Hippocampal formation (tissue), 2 donors: ENCODE measurements at places on chromosomes 7 and 10.

- no peak for DNase-seq
These were observed 95.6 kb downstream of the GPR26 start for GRCh38 chr10:123761666-123762230.

DNA sequence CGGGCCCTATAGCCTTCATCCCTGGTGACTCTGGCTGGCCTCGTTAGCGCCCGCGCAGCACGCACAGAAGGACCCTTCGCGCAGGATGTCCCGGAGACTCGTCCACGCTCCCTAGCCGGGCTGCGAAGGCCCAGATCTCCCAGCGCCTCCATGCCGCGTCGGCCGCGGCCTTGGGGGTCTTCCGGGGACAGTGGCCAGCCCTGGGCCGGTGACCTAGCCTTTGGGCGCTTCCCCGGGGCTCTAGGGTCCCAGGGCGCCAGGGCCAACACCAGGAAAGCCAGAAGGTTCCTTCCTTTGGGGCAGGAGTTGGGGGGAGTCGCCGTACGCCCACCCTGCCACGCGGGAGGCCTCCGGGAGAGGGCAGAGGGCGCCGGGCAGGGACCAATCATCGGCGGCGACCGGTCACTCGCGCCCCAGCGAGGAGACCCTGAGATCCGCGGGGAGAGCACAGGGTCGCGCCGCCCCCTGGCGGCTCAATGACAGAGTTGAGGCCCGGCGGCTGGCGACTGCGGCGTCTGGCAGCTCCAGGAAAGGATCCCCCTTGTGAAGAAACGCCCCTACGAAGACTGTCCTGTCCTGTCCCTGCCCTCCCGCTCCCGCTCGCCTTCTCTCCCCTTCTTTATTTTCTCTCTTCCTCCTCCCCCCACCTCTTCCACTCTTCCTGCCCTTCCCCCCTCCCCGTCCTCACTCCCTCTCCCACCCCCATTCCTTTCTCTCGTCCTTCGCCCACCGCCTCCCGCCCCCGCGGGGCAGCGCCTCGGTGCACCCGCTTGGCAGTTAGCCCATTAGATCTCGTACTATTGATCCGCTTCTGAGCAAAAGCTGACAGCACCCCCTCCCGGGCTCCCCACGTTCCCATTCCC, 62.3 kb upstream of the LBX1 start:
- no peak for DNase-seq

DNA sequence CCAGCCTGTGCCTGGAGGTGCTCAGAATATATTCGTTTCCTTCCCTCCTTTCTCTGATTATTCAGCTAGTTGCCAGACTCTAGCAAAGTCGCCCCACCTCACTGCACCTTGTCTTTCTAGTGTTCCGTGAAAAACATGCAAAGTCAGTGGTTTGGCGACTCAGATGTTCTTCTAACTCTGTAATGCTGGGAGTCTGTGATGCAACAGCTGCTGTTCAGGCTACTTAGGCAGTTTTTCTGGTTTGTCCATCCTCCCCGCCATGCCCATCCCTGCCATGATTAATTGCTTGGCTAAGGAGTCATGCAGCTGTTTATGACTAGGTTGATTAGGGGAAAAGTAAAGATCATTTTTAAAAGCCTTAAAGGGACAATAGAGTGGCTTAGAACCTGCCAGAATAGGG, 99.4 kb downstream of the MTPN start:
- DNase-seq = no peak

GRCh38 chr7:101200862-101201599, at the start of gene MOGAT3:
Gene MOGAT3, minus strand, starts transcription at chr7:101201036. Its CDS starts 182 bp downstream, at chr7:101200854.
- DNase-seq = no peak

GRCh38 chr7:87113077-87113476, 39.2 kb upstream of the DMTF1 start:
- DNase-seq = no peak

- no peak for DNase-seq
These were observed 14.0 kb downstream of the WNT2 start for GRCh38 chr7:117308891-117309290.

DNA sequence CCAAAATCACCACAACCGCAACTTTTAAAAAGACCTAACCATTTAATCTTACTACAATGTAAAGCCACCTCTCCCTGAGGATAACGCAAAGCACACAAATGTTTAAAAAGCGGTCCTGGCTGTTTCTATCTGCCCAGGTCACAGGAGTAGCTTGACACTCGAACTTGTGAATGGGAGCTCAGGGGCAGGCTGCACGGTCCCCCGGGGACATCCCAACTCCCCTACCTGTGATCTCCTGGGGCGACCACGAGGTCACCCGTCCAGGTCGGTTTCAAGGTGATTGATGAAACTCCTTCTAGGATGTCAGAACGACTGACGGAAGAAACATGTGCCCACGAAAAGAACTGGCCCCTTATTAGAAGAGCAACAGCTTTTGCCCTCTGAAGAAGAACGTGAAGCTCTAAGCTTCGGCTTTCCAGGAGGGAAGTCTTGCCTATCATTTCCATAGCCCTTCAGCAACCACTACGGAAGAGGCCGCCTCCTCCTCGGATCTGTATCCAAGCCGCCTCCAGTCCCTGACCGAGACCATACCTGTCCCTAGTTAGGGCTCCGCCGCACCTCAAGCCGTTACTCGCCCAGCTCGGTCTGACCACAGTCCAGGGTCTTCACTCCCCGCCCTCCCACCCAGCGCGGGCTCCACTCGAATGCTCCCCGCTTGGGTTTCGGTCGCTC, 459 bp downstream of the CYCS start:
- DNase-seq = no peak

GRCh38 chr7:134366481-134366880, 49.8 kb upstream of the SLC35B4 start:
- no peak for DNase-seq

DNA sequence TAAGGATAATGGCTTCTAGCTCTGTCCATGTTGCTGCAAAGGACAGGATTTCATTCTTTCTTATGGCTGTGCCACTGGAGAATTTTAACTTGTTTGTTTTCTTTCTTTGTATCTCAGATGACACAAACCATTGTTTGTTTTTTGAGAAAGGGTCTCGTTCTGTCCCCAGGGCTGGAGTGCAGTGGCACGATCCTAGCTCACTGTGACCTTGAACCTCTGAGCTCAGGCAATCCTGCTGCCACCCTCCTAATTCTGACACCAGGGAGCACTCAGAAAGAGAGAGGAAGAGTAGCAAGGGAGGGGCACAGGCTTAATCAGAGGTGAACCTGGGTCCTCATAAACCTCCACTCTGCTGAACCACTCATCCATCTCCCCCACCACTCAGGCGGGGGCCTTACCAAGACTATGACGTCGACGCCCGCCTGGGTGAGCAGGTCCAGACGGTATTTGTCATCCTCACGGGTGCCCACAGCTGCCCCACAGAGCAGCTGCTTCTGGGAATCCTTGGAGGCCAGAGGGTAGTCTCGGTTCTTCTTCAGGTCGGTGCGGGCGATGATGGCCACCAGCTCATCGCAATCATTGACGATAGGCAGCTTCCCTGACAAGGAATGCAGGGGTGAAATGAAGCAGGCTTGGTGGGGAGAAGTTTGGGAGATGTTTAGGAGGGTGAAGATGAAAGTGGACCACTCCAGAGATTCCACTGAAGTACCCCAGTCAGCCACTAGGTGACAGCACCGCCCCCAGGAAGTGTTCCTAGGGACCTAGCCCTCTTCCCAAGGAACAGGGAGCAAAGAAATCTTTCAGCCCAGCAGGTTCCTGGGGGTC, 11.6 kb downstream of the IMPDH1 start:
- DNase-seq = peak; percentile 27

DNA sequence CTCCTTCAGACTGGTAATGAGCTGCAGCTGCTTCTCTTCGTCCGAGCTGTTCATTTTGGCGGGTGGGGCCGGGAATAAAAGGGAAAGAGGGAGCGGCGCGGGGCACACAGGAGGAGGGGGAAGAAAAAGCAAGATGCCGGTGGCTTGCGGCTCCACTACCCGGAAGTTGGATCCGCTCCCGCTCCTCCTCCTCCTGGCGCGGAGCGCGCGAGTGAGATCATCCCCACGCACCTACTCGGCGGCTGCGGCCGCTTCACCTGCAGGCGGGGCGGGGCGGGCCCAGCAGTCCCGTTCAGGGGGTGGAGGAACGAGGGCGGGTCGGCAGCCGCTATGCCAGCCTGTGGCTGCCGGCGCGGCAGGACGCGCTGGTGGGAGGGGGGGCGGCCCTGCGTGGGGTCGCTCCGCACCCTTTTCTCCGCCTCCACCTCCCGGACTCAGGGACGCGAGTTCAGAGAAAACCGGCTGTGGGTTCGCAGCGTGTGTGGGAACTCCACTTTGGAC, at the start of gene SHTN1:
Gene SHTN1, minus strand, starts transcription at position 162 of the 501 bp plus-strand sequence. Its CDS starts 108 bp downstream, at position 54.
- DNase-seq = no peak

DNA sequence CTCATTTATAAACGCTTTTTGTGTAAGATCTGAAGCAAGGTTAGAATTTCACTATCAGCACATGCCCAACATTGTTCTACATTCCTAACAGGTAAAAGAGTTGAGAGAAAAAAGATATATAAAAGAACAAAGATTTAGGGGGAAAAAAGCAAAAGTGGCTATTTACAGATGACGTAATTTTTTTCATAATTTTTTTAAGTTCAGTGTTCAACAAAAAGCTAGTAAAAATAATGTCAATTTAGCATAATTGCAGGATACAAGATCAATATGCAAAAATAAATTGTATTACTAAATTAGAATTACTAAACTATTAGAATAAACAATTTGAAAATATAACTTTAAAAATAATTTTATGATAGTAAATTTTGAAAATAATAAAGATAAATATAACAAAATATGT, 405.0 kb downstream of the SEMA3D start:
- DNase-seq = no peak

- DNase-seq = no peak
These were observed 79.0 kb upstream of the CHST15 start for GRCh38 chr10:124172181-124172916.

DNA sequence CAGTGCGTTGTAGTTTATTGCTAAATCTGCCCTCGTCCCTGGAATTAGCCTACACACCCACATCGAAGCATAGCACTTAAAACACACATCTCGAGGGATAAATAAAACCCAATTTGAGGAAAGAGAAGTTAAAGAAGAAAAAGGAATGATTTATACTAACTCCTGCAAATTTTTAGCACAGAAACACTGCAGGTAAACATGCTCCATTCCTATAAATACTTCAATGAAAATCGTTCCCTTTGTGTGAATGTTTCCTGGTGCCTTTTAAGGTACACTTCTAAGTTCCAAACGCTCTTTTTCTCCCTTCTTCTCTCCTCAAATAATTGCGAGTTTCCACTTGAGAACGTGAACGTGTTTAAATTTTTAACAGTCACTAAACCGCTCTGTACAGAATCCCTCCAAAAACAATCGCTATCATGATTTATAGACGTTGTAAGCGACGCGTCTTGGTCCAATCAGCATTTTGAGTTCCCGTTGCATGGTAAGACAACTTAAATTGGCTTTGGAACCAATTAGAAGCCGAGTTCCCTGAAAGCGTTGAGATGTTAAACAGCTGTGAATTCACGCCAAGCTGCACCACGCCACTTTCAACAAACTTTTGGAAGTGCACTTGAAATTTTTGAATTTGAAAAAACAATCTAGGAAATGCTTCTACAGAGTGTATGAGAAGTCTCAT, 12.5 kb upstream of the EBLN1 start:
- DNase-seq = peak; percentile 51

- DNase-seq = no peak
These were observed 43.2 kb downstream of the LAMB4 start for GRCh38 chr7:108086962-108087361.

- DNase-seq = no peak
These were observed 81.0 kb downstream of the VOPP1 start for GRCh38 chr7:55491346-55491745.

DNA sequence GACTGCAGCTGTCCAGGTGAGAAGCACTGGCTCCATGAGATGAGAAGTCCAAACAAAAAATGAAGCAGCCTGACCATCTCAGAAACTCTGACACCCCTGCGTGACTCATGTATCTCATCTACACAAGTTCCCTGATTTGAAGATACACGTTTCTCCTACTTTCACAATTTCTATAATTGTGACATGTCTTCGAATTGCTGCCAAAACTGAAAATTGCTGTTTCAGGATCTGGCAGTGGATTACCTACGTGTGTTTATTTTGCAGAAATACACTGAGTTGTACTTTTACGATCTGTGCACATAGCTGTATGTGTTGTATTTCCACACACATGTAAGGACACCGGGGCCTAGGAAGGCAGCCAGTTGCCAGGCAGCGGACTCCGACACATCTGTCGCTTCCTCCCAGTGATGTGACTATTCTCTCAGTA, 53.2 kb downstream of the LARP4B start:
- DNase-seq = no peak

DNA sequence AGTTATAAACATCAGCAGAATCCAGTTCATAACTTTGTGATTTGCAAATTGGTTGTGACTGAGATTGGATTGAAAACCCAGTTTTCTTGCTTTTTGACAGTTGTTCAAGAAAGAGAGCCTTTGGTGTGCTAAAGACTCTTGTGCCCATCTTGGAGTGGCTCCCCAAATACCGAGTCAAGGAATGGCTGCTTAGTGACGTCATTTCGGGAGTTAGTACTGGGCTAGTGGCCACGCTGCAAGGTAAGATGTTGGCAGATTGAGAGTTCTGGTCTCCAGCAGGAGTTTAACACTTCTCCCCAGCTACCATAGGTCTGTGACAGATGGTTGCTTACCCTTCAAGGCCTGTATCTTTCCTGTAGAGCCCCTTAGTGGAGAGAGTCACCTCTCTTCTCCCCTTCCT, 2.6 kb downstream of the SLC26A4 start:
- DNase-seq = no peak

DNA sequence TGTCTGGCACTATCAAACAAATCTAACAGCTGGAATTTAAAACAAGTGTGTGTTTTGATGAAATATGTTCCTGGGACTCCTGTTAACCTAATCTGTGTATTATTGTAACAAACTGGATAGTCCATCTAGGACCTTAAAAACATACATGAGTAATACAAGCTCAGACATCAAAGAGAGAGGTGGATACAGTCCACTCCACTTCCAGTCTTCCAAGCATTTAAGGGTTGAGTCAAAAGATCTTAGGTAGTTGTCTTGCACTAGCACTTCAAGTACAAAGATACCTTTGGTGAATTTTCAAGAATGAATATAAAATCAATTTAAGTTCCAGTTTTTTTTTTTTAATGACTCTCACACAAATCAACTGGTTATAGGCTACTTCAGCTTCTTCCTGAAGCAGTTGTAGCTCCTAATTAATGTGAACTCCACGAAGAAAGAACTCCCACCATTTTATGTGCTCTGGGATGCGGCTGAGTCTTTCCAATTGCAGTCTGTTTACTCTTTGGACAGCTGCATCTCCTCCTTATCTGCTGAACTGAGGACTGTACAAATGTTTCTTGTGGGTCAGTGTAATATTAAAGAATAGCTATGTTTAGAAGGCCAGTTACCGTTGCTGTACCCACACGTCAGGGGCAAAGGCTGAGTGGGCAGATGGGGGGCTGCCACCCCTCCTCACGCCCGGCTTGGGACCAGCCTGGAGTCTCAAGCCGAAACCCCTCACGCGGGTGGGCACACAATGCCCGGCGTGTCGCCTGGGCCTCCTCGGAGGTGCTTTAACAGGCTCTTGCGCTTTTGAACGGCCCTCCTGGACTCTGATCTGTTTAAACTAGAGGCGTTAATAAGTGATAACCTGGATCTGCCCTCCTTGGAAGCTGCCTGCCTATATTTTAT, 2.9 kb upstream of the IGF2BP3 start:
- no peak for DNase-seq

GRCh38 chr10:36538953-36539586, 586.3 kb upstream of the ANKRD30A start:
- no peak for DNase-seq
